ENCODE measurements at places on chromosomes 5 and 9.

- no peak for DNase-seq
Measured at GRCh38 chr9:72441848-72442607, 77.0 kb upstream of the ZFAND5 start.

- DNase-seq, result no peak
Measured at GRCh38 chr5:116577064-116577788, 2.6 kb upstream of the SEMA6A start.

DNA sequence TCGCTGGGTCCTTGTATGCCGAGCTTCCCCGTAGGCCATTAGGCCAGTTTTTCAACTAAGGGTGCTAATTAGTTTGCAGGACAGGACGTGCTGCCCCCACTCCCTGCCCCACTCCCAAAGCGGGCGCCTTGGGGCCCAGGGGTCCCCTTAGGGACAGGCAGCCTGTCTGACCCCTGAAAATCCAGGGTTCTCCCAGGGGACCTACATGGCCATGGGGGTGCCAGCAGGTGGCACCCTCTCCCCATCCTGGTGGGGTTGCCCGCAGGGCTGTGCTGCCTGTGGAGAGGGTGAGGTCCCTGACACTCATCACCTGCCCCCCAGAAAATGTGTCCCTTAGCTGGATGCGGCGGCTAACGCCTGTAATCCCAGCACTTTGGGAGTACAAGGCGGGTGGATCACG lies 8.5 kb upstream of the CCDC187 start:
- no peak for DNase-seq

DNA sequence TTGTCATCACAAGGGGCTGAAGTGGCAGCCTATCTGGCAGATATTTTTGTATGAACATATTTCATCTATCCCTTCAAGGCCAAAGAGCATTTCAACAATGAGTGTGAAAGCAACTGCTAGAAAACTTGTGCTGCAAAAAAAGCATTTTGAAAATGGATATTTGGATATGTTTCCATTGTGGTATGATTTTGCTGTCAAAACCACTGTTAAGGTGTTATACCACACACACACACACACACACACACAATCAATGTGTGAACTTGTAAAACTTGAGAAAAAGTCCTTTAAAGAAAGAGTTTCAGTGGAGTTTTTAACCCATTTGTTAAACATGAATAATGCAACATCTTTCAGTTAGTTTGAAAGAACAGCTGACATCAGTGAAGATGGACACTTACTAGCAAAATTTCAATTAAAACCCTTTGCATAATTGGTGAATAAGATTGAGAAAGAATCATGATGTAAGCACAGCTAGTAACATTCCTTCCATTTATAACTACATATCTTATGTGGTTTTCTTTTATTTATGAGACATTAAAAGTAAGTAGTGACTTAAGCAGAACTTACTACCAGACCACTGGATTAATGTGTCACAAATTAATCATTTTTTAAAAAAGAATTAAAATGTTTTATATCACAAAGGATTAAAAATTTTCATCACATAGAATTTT lies 182.6 kb upstream of the GNA14 start:
- DNase-seq, result no peak

DNA sequence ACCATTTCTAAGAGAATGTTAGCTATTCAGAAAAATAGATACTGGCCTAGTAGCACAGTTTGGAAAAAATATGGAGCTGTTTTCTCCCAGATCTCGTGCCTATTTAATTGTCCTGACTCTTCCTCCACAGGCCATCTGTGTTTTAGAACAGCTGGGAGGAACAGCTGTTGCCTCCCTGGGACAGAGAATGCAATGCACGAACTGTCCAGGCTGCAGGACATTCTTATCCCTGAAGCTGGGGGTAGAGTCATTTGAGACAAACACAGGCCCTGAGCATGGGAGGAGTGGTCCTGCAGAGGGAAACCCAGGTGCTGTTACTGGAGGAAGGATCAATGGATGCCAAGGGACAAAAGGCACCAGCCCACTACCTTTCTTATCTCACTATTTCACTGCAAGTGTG lies 20.9 kb upstream of the SPARC start:
- no peak for DNase-seq

DNA sequence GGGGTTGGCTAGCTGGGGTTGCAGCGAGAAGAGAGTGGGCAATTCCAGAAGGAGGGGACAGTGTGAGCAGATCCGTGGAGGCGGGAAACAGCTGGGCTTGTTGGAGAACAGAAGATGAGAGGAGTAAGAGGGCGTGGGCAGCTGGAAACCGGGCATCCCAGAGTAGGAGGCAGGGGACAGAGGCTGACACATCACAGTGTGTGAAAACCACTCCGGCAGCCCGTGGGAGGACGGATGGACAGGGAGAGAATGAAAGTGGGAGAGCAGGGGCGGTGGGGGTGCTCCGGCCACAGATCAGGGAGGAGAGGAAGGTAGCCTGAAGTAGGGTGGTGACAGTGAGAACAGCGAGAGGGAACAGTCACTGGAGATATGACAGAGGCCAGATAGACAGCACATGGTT lies 8.3 kb upstream of the PSMB7 start:
- DNase-seq, result no peak

- DNase-seq, result no peak
Measured at GRCh38 chr5:154589511-154589910, 111.5 kb upstream of the HAND1 start.

DNA sequence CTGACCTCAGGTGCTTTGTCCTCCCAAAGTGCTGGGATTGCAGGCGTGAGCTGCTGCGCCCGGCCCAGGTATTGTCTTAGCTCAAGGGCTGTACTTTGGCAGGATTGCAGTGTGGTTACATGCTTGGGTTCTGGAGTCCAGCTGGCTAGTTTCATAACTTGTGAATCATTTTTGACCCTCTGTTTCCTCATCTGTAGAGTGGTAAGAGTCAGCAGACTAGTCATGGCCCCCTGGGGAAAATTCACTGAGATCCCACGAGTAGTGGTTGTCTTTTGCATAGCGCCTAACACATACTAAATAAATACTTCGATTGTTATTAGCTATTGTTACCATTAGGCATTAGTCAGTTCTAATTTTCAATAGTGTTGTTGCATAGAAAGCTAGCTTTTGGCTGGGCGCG lies 14.3 kb downstream of the PTPA start:
- DNase-seq, result no peak

DNA sequence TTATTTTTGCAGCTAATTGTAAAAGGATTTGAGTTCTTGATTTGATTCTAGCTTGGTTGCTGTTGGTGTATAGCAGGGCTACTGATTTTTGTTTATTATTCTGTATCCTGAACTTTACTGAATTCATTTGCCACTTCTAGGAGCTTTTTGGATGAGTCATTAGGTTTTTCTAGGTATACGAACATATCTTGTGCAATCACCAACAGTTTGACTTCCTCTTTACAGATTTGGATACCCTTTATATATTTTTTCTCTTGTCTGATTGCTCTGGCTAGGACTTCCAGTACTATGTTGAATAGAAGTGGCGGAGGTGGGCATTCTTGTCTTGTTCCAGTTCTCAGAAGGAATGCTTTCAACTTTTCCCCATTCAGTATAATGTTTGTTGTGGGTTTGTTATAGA lies 210.8 kb downstream of the FGF10 start:
- no peak for DNase-seq

- DNase-seq, result no peak
Measured at GRCh38 chr9:86955042-86955441, 7.7 kb upstream of the GAS1 start.

DNA sequence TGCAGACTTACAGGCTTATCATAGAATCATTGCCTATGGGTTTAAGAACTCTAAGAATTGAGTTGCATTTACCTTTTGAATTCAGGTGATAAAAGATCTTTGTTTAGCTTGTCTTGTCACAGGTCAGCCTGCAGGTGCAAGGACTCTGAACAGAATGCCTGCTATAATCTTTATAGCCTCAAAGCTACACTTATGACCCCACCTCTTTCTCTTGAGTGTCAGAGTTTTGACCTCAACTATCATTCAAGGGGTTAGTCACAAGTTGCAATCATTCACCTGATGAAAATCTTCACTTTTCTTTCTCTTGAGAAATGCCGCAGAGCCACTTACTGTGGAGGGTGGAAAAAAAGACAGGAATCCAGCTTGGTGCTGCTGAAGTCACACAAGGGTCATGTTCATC lies 49.5 kb downstream of the ERCC6L2 start:
- DNase-seq, result no peak

- DNase-seq, result no peak
Measured at GRCh38 chr5:179766021-179766725, 27.6 kb upstream of the LTC4S start.

- no peak for DNase-seq
Measured at GRCh38 chr5:169265888-169266287, 35.1 kb downstream of the SLIT3 start.

DNA sequence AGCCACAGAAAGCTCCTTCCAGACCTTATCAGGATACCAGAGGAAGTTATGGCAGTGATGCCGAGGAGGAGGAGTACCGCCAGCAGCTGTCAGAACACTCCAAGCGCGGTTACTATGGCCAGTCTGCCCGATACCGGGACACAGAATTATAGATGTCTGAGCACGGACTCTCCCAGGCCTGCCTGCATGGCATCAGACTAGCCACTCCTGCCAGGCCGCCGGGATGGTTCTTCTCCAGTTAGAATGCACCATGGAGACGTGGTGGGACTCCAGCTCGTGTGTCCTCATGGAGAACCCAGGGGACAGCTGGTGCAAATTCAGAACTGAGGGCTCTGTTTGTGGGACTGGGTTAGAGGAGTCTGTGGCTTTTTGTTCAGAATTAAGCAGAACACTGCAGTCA lies 70.8 kb upstream of the ENTREP1 start:
- no peak for DNase-seq

DNA sequence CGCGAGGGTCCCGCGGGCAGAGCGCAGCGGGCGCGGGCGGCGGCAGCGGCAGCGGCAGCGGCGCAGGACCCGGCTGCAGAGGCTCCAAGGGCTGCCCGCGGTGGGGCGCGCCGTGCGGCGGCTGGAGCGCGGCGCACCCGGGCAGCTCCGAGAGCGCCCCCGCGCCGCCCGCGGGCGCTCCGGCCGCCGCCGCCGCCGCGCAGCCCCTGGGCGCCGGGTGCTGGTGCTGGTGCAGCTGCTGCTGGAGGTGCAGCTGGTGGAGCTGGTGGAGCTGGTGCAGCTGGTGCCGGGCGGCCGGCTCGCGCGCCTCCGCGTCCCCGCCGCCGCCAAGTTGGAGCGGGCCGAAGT lies 644 bp downstream of the IER5L start:
- DNase-seq, result no peak

All from stimulated activated CD8-positive, alpha-beta memory T cell treated with anti-CD3 and anti-CD28 coated beads, Interleukin-4, amount 100 ng/mL, for 1 hour (primary cell).